ENCODE measurements at places on chromosomes 1 and 21.

- no peak for DNase-seq
Observed at GRCh38 chr1:118563981-118564951, 379.2 kb upstream of the SPAG17 start.

DNA sequence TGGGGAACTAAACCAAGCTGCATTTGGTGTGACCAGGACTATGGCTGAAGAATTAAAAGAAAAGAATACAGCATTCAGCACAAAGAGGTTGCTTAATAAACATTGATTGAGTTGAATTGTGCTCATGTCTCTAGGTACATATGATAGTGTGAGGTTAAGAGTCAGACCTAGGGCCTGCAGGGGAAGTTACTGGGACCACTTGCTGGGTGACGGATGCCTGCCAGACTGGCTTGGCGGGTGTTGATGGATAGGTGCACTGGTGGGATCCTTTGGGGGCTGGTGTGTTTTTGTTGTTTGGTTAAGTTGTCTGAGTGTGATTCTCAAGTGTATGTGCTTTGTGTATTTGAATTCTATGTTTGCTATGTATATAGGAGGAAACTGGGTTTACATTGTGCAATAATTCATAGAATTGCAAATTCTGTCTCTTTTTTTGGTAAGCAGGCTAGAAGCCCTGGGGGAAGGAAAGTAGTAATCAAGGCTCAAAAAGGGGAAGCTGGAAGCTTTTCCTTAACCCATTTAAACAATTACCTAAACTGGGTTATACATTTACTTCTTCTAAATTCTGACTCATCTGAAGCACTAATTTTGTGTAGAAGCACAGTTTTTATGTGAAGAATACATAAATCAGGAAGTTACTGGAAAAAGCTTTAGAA lies 1.8 kb downstream of the CD101 start:
- no peak for DNase-seq

GRCh38 chr21:40165773-40166070 lies 298.5 kb downstream of the PCP4 start:
- no peak for DNase-seq

DNA sequence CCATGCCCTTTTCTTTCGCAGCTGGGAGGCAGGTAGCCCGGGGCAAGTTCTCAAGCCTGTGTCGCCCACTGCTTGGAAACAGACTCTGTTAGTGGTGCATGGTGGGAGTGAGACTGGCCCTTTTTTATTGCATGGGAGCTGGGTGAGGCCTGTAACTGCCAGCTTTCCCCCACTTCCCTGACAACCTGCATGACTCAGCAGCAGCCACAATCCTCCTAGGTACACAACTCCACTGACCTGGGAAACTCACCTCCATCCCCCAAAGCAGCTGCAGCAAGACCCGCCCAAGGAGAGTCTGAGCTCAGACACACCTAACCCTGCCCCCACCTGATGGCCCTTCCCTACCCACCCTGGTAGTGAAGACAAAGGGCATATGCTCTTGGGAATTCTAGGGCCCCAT lies 25.8 kb downstream of the PIGP start:
- no peak for DNase-seq

DNA sequence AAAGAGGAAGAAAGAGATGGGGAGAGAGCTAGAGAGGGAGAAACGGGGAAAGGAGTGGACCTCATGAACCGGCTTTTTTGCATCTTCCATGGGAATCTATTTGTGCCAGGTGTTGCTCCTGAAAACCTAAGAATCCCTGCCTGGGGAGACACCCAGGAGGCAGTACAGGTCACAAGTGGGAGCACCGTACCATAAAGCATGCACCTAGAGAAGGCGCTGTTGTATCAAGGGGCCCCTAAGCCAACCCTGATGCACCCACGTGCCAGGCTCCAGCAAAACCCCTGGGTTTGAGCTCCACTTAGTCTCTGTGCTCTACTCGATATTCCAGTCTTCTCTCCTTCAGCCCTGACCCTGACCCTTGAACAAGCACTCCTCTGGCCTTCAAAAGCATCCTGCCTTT lies 233.6 kb downstream of the RRAGC start:
- DNase-seq: no peak

- no peak for DNase-seq
Observed at GRCh38 chr1:93961443-93961842, 52.2 kb upstream of the GCLM start.

- DNase-seq: no peak
Observed at GRCh38 chr1:236835491-236835890, 40.4 kb downstream of the MTR start.

DNA sequence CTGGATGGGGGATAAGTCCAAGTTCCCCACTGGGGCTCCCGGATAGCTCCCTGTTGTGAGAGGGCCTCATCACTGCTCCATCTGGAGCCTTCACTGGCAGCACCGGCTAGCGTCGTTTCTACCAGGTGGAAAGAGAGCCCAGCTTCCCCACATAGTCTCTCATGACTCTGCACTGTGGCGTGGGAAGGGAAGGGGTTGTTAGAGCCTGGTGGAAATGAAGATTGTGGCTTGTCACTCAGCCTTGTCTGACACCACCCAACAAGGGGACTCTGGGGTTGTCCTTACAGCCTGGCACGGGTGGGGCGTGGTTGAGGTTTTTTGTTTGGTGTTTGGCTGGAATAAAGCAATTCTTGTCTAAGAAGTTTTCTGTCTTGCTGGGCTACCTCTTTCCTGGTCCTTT lies 94.6 kb downstream of the ADARB1 start:
- no peak for DNase-seq

All from ecto neural progenitor cell (in vitro differentiated cells).